Immature natural killer cell (primary cell): ENCODE measurements at places on chromosomes 16 and 17.

GRCh38 chr17:16353317-16354174, at the start of gene CENPV:
Gene CENPV, minus strand, starts transcription at chr17:16353469. Its CDS starts 33 bp downstream, at chr17:16353436.
- peak; percentile 64 for DNase-seq

- DNase-seq = no peak
Observed at GRCh38 chr17:46765453-46765852, 53.0 kb downstream of the WNT3 start.

DNA sequence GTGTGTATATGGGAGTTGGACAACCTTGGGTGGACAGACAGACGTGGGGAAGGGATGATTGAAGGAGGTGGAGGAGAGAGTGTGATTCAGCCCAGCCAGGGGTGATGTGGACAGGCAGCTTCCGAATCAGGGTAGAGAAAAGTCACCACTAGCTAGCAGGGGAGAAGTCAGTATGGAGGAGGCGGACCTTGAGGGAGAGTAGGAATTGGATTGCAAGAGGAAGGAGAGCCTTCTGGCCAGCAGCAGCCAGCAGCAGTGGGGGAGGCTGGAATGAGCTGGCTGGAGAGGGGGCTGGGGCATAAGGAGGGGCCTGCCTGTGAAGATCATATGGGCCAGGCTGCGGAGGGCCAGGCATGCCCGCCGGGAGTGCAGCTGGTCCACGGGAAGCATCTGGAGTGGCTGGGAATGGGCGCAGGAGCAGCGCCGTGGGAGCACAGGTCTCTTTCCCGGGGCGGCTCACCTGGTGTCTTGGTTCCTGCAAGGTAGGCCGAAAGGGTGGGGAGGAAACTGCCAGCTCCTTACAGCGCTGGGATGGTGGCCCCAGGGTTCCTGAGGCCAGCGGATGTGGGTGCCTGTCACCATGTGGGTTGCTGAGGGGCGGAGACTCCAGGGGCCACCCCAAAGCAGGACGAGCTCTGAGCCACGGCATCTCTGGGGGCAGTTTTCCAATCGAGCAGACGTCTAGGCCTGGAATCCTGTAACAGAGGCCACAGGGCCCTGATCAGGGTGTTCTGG, 235.3 kb downstream of the SEC14L1 start:
- DNase-seq = peak; percentile 72

DNA sequence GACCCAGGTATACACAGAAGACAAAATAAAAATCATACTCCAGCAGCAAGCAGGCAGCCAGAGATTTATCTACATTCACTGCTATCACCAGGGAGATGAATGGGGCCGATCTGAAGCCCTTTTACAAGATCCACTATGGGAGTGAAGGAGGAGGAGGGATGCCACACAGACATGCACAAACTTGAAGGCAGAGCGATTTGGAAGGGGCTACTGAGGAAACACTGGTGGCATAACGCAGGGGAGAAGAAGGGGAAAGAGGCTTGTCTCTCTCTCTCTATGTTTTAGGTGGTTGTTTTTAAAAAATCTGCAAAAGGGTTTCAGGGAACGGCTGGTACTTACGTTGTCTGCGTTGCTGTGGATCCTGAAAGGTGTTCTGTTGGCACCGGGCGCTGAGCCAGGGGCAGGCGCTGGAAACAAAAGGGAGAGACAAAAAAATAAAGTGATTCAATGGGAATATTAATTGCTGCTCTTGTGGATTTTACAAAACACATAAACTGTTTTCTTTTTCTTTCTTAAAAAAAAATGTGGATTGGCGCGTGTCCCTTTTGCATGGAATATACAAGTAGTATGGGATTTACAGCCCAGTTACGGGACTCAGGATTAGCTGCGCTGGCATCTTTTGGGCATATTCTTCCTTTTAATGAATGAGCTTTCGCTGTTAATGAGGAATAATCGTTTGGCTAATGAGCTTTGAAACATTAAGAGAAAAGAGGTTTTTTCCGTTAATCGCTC, 255.3 kb upstream of the PMFBP1 start:
- no peak for DNase-seq

DNA sequence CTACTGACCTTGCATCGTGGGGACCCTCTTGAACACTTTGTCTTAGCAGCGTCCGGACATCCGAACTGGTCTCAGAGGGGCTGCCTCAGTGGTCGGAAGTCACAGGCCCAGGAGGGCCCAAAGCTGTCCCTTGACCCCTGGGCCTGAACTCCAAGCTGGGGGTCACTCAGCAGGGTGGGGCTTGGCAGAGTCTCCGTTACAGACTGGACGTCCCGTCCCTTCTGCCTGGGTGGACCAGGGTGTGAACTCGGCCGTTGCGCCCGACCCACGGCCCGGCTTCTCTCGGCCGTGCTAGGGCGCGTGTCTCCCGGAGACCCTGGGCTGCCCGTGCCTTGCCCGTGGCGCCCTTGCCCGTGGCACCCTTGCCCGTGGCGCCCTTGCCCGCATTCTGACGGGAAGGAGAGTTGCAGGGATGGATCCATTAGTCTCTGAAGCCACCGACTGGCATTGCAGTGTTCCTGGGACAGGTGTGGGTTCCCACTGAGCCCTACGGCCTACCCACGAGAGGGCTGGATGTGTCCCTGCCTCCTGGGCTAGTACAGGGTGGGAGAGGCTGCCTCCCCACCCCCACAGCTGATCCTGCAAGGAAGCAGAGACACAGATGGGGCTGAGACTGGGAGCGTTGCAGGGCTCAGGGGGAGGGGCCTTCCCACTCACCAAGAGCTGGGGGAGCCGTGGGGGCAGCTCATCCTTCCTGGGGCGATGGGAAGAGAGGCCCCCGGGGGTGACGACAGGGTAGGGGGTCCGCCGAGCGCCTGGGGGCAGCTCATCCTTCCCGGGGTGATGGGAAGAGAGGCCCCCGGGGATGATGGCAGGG, 4.9 kb downstream of the CACNA1H start:
- no peak for DNase-seq

DNA sequence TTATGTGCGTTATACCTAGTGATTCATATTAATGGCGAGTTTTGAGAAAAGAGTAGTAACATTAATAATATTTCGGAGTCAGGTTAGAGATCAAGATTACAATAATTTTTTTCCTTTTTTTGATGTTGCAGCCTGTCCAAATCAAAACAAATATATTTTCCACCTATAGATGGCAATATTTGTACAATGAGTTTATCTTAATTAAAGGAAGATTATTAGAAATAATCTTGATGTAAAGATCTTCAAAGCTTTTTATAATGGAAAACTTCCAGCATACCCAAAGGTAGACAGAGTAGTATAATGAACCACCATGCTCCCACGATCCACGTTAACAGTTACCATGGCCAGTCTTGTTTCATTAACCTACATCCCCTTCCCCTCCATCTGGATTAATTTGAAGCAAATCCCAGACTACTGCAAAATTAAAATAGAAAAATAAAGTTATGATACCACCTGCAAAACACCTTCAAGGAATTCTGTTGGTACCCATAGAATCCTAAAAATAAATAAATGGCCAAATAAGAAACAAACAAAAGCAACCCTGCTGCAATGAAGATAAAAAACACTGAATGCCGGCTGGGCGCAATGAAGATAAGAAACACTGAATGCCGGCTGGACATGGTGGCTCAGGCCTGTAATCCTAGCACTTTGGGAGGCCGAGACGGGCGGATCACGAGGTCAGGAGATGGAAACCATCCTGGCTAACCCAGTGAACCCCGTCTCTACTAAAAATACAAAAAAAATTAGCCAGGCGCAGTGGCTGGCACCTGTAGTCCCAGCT, 46.5 kb upstream of the GINS3 start:
- no peak for DNase-seq

DNA sequence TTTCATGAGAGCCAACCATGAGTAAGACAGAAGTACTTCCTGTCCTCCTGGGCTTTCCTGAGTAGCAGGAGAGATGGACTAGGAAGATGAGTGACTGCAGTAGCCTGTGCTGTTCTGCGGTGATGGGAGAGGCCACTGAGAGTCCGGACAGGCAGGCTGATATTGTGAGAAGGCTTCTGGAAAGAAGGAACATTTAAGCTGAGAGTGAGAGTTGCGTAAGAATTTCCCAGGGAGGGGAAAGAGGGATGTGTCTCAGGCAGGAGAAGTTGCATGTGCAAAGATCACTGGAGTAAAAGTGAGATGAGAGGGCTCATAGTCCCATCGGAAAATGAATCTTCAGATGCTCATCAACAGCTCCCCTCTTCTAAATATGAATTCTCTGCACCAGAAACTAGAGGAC, 258.3 kb downstream of the RBFOX1 start:
- DNase-seq = no peak

DNA sequence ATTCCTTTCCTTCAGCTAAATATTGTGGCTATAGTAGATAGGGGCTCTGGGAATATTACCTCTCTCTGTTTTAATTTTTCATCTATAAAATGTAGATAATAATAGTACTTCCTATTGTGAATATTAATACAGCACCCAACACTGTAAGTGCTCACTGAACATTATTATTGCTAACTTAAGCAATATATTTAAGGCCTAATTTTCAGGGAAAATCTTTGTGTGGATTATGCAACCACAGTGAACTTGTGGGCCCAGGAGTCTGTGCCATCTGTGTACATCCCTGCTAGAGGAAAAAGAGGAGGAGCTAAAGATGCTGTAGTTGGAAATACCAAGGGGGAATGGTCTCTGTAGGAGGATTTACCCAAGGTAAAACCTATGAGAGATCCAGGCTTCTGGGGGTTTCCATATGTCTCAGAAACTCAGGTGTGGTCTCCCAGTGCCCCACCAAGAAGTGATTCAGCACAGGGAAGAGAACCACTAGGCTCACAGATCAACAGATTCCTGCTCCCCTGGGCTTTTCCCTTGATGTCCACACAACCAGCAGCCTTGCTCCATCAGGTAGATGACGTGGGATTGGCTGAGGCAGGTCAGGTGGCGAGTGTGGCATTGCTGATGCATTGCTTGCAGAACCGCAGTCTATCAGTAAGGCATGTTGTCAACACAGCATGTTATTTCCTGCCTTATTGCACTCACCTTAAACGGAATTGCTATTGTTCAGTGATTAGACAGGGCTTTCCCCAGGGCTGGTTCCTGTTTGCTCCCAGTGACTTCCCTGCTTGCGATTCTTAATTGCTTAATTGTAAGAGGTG, 1.6 kb upstream of the N4BP1 start:
- DNase-seq = peak; percentile 85

- DNase-seq = no peak
Observed at GRCh38 chr16:6252541-6252940, 1080.1 kb upstream of the RBFOX1 start.

DNA sequence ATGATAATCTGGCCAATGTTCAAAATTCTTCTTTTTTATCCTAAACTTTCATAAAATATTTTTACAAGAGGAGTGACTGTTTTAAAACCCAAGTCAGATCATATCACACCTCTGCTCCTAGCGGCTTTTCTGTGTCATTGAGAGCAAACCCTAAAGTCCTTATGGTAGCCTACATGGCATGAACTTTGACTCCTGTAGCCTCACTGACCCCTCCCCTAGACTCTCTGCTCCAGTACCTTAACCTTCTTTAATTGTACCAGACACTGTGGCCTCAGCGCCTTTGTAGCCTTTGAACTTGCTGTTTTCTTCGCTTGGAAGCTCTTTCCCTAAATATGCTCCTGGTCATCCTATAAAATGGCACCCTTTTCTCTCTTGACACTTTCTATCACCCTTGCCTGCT, 7.3 kb upstream of the SMPD3 start:
- no peak for DNase-seq

GRCh38 chr17:3909257-3909656, 7.0 kb downstream of the P2RX1 start:
- no peak for DNase-seq

DNA sequence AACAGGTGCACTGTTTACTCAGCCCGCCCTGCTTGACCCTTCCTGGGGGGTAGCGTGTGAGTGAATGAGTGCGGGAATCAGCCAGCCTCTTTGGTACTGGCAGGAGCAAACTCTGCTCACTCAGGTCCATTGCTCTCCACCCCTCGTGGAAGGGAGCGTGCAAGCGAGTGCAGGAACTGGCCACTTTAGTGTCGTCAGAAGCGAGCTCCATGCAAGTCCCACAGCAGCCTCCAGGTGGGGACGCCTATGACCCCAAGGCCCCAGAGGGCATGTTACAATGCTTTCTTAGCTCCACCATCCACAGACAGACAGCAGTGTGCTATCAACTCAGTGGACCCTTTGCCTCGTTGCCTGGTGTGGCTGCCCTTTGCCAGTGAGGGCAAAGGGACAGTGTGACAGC, 1025.1 kb upstream of the CDH8 start:
- DNase-seq = no peak

GRCh38 chr17:9880582-9880999, 24.5 kb downstream of the RCVRN start:
- DNase-seq = no peak

GRCh38 chr17:78774956-78775571, 7.0 kb downstream of the CYTH1 start:
- DNase-seq = peak; percentile 69

DNA sequence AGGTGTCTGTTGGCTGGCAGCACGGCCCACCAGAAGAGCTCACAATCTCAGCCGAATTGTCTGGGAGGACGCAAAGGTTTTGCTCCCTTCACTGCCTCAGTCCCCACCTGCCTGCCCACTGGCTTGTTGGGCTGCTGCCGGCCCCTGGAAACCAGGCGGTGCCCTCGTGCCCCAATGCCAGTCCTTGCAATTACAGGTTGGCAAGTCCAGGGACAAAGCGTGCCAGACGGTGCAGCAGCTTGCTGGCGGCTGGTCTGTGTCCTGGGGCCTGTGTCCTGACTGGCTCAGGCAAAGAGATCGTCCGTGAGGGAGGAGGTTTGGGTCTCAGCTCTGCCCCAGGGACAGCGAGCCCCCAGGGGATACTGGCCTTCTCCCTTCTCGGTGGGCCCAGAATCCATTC, 24.6 kb upstream of the SPNS2 start:
- no peak for DNase-seq

DNA sequence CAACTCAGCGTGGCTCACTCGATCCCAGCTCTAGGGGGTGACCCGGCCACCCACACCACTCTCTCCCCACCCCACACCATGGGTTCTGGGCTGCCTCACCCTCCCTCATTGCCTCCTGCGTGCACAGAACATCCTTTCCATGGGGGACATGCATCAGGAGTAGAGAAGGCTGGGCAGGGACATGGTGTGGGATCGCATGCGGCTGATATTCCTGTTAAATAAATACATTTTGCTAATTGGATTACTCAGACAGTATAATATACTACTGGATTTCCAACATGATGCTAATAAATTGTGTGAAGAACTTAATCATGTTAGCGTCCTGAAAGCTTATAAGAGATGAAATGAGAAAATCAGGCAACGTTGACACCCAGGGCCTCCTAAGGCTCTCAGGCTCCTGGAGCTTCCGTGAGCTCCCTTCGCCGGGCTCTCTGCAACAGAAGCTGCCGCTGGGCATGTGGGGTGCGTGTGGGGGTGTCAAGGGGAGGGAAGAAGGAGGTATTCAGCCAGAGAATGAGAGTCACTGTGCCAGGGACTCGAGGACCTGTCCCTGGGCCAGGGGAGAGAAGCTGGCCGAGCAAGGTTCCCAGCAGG, 173.1 kb upstream of the TNRC6C start:
- DNase-seq = no peak
